Endothelial cell (in vitro differentiated cells): ENCODE measurements at places on chromosomes 3 and 15. TPM values are rescaled to one million over a fixed set of nuclear protein-coding genes. Genes with fewer than 3 reads are reported as not detected.

NR2E3 gene
- total RNA-seq: not detected

GRCh38 chr3:183898028-183898431, 13.3 kb upstream of the PARL start:
- DNase-seq: no peak

C3orf70 gene
- total RNA-seq: 1.4 TPM

- no peak for DNase-seq
These were observed 161.5 kb downstream of the FOXP1 start for GRCh38 chr3:71421820-71422566.
